ENCODE measurements at places on chromosomes 16 and 17.

DNA sequence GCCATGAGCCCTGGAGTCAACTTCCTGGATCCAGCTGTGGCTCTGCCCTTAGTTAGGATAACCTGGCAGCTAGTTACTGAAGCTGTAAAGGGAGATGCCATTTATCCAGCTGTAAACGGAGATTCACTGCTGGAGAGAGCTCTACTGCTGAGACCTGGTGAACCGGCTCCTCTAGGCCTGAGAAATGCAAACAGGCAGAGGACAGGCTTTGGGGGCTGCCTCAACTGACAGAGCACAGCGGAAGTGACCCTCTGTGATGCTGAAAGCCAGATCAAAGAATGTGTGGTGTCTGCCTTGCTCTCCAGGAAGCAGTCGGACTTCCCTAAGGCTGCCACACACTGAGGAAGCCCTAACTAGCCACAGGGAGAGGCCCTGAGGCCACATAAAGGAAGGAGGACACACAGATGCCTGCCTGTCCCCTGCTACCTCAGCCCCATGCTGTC lies 21.9 kb upstream of the GPRC5C start:
- no peak for DNase-seq

DNA sequence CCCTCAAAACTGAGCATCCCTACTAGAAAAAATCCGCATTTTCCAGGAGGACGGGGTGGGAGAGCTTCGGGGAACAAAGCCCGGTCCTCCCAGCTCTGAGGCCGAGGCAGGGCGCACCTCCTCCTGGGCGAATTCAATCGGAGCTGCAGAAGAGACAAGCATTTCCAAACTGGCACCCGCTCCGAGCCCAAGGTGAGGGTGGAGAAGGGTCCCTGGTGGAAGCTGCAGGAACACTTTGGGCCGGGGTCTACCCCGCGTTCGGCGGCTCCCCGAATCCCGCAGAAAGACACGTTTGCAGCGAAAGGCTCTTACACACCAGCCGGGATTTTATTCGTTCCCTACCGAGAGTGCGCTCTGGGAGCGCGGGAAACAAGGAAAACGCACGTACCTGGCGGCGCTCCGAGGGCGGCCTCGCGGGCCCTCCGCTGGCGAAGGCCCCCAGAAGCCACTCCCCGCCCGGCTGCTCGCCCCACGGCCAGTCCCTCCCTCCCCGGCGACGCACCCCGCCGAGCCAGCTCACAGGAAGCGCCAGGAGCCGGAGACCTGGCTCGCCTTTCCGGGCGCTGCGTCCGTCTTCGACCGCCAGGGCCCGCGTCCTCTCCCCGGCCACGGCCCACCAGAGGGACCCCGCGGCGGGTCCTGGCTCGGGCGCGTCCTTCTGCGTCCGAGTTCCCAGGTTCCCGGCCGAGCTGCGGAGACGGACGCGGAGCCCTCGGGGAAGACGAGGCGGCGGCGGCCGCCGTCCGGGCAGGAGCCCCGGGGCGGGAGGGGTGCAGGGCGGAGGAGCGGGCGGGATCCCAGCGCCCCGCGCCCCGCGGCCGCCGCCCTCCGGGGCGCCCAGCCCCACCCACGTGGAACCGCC lies 49.8 kb upstream of the BAHCC1 start:
- peak; percentile 70 for DNase-seq

- DNase-seq: no peak
These were observed at the start of gene HIGD1B for GRCh38 chr17:44847586-44847985. Gene HIGD1B, plus strand, starts transcription at chr17:44847883. Its CDS starts 270 bp downstream, at chr17:44848153.

GRCh38 chr17:76940738-76941350 lies 72.6 kb downstream of the MGAT5B start:
- DNase-seq: peak; percentile 27

DNA sequence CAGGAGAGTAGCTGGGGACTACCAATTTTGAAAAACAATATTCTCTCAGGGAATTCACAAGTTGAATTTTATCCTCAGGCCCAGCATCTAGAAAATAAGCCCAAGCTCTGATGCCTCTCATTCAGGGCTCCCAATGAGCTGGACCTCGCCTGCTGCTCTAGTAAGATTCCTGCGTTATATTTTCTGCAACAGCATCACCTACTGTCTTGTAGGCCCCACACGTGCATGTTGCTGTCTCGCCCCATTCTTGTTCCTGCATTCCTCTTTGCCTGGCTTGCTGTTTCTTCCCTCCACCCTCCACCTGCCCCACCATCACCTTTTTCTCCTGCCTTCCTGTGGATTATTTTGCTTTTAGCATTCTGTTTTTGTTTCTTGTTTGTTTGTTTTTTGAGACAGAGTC lies 8.3 kb upstream of the ST6GALNAC2 start:
- no peak for DNase-seq

DNA sequence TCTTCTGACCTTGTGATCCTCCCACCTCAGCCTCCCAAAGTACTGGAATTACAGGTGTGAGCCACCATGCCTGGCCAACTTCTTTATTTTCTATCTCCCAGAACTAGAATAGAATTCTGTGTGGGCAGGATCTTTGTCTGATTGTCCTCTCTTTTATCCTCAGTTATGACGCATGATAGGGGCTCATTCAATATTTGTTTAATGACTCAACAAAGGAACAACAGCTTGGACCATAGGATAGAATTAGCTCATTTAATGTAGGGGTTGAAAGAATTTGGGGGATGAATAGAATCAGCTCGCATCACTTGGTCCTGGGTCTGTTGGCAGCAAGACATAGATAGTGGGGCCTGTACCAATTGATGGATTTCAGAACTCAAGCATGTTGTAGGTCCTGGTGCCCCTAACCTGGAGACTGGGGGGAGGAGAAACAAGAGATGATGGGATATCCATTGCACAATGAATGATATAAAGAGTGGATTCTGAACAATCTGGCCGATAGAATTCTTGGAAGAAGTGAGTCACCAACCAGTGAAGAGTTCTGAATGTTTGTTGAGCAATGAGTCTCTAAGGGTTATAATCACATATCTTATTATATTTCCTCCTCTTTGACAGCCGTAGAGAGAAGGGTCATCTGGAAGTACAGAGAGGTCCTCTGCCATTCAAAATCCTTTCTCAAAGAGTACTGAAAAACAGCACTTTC lies 250.2 kb downstream of the HS3ST4 start:
- no peak for DNase-seq

- no peak for DNase-seq
These were observed 4.5 kb upstream of the WWOX start for GRCh38 chr16:78094998-78095397.

GRCh38 chr16:66706506-66706880 lies 9.9 kb upstream of the CMTM4 start:
- no peak for DNase-seq

- DNase-seq: peak; percentile 22
These were observed 10.0 kb upstream of the CLEC18C start for GRCh38 chr16:70163596-70163995.

DNA sequence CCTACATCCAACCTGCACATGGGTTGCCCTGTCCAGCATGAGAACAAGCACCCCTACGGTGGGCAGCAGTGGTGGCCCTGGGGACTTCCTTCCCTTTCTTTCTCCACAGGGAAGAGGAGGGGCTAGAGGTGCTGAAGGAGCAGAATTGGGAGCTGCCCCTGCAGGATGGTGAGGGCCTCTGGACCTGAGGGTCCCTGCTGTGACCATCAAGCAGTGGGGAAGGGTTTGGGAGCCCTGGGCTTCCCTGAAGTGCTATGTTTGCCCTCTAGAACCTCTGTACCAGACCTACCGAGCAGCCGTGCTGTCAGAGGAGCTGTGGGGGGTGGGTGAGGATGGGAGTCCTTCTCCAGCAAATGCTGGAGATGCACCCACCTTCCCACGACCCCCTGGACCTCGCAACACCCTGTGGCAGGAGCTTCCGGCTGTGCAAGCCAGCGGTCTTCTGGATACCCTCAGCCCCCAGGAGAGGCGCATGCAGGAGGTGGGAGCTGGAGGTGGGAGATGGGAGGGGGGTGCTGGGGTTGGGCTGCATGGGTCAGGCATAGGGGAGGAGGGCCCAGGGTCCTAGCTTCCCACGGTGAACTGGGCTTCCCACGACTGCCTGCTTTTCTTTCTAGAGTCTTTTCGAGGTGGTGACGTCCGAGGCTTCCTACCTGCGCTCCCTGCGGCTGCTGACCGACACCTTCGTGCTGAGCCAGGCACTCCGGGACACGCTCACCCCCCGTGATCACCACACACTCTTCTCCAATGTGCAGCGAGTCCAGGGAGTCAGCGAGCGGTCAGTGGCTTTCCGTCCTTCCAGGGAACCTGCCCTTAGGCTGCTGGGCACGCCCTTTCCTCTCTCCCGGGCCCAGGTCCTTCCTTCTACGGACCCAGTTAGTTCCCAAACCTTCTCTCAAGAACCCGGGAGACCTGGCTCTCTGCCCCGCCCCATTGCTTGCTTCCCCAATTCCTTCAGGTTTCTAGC lies 5.0 kb downstream of the ARHGEF15 start:
- DNase-seq: no peak

DNA sequence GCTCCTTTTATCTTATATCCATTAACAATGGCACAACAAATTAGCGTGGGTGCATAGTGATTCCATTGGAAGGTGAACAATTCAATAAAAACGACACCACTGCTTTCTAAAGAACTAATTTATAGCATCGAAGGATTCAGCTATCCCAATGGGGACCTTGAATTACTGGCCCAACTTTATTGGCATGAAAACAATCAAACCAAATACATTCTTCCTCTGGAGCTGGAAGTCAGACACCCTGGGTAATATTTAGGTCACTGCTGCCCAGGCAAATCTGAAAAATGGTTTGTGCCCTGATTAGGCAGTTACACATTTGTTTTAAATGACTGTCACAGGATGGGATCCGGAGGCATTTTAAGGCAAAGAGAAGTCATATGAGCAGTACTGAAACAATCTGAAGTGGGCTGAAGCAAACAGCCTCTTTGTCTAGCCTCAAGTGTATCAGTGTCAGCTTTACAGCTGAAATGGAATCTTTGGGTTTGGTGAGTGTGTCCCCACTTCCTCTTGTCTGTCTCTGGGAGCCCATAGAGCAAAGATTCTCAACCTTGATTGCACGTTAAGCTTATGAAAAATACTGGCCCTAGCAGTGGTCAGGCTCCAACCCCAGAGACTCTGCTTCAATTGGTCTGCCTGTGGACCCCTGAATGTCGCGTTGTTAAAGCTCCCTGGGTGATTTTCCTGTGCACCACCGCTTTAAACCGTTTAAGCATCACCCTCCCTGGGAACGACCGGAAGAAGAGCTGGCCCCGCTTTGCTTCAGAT lies 30.3 kb downstream of the CDK5R1 start:
- no peak for DNase-seq

GRCh38 chr17:31050948-31051347 lies 43.8 kb upstream of the NF1 start:
- no peak for DNase-seq

- no peak for DNase-seq
These were observed 236.0 kb upstream of the IRX5 start for GRCh38 chr16:54694651-54695050.

- peak; percentile 70 for DNase-seq
These were observed 129.7 kb upstream of the CHMP6 start for GRCh38 chr17:80861892-80862291.

GRCh38 chr17:14737984-14738651 lies 437.2 kb downstream of the HS3ST3B1 start:
- DNase-seq: no peak

GRCh38 chr16:15874745-15875314 lies 13.6 kb downstream of the CEP20 start:
- DNase-seq: no peak

DNA sequence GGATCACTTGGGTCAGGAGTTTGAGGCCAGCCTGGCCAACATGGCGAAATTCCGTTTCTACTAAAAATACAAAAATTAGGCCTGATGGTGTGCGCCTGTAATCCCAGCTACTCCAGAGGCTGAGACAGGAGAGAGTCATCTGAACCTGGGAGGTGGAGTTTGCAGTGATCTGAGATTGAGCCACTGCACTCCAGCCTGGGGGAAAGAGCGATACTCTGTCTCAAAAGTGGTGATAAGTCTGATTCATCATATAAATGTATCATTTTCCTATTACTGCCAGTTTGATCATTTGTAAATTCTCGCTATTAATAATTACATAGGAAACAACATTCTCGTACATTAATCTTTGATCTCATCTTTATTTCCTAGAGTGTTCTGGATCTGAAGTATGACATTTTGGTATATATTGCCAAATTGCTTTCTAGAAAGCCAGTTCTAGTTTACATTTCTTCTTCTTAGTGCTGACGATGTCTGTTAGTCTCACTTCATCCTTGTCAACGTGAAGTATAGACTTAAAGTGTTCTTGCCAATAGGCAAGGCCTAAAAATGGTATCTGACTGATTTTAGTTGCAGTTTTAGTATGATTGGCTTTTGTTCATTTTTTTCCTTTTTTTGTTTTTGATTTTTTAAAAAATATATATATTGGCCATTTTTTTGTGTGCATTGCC lies 9.7 kb downstream of the RABEP1 start:
- DNase-seq: no peak

GRCh38 chr17:11943759-11944347 lies 53.4 kb downstream of the ZNF18 start:
- no peak for DNase-seq

DNA sequence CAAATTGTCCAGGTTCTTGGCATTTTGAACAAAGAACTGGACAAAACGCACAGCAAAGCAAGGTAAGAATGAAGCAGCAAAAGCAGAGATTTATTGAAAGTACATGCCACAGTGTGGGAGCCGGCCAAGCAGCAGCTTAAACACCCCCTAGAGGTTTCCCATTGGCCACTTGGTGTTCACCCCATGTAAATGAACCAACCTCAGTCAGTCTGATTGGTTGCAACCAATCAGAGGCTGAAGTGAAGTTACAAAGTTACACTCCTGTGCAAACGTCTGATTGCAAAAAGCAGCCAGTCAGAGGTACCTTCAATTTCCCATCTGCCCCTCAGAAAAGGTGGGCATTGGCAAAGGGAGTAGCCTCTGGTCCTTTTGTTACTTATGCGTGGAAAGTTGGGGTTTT lies 8.8 kb upstream of the ZNF263 start:
- no peak for DNase-seq

GRCh38 chr17:47735139-47735464 lies 2.1 kb downstream of the TBX21 start:
- DNase-seq: no peak

DNA sequence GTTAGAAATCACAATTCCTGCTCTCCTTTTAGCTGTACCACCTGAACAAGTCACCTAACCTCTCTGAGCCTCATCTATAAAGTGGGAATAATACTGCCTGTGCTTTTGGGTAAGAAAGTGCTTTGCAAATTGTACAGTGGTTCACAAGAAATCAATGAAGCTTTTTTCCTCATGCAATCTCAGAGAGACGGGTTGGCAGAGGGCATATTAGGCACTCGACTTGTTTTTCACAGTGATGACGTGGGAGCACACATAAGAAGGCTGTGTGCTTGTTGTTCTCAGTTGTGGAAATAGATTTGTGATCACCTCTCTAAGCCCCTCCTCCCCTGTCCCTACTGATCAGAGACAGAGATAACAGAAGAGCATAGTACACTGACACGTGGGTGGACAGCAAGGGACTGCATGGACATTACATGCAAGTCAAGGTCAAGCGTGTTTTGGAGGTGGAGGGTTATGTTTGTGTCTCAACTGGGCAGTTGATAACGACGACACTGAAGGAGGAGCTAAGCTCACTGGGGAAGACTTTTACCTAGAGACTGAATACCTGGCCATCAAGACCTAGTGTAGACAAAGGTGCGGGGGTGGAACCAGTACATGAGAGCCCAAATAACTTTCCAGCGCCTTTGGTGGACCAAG lies 1.7 kb upstream of the GPT2 start:
- no peak for DNase-seq

GRCh38 chr17:58276423-58276822 lies 4.3 kb downstream of the MPO start:
- no peak for DNase-seq

- no peak for DNase-seq
These were observed 86.8 kb downstream of the USP32 start for GRCh38 chr17:60305141-60305540.

- peak; percentile 69 for DNase-seq
These were observed 8.5 kb downstream of the CHTF8 start for GRCh38 chr16:69123910-69124309.

Data from activated T-cell treated with anti-CD3 and anti-CD28 coated beads, Interleukin-2, amount 50 U/mL, for 48 hours (primary cell).